ENCODE measurements at places on chromosomes 6 and 20. TPM values are rescaled to one million over a fixed set of nuclear protein-coding genes. Genes with fewer than 3 reads are reported as not detected.

- no peaks in the 10 kb centered on the region for H3K4me1 ChIP-seq
- H3K4me3 ChIP-seq = no peak overlapping the region
- DNase-seq = no peak
- H3K36me3 ChIP-seq = no peaks in the 10 kb centered on the region
These were observed 9.0 kb upstream of the MLIP start for GRCh38 chr6:54102238-54102637.

GRCh38 chr6:126537061-126537816 lies 197.3 kb downstream of the CENPW start:
- no peaks in the 10 kb centered on the region for H3K4me1 ChIP-seq
- no peaks in the 10 kb centered on the region for H3K36me3 ChIP-seq
- no peak overlapping the region for H3K4me3 ChIP-seq
- H3K27ac ChIP-seq = no peak overlapping the region
- H3K27me3 ChIP-seq = no peaks in the 10 kb centered on the region

Gene DEFB114
- total RNA-seq = not detected

Gene COL11A2
- total RNA-seq = 0.69 TPM

GRCh38 chr6:170178561-170179477 lies 112.1 kb downstream of the DLL1 start:
- no peaks in the 10 kb centered on the region for H3K4me1 ChIP-seq
- no peak overlapping the region for H3K27ac ChIP-seq
- H3K36me3 ChIP-seq = no peaks in the 10 kb centered on the region
- no peak overlapping the region for H3K4me3 ChIP-seq
- peaks cover 1% of the 10 kb centered on the region for H3K27me3 ChIP-seq
- no peak for DNase-seq

GRCh38 chr20:44448753-44449546 lies 26.7 kb upstream of the TTPAL start:
- no peaks in the 10 kb centered on the region for H3K27me3 ChIP-seq
- no peaks in the 10 kb centered on the region for H3K36me3 ChIP-seq
- H3K4me3 ChIP-seq = no peak overlapping the region
- no peak overlapping the region for H3K27ac ChIP-seq
- peak; percentile 17 for DNase-seq

GRCh38 chr20:48003021-48003420 lies 217.7 kb upstream of the SULF2 start:
- H3K27ac ChIP-seq = no peak overlapping the region
- peaks cover 30% of the 10 kb centered on the region for H3K27me3 ChIP-seq
- H3K4me1 ChIP-seq = no peaks in the 10 kb centered on the region
- H3K36me3 ChIP-seq = no peaks in the 10 kb centered on the region

- no peaks in the 10 kb centered on the region for H3K27me3 ChIP-seq
- peaks cover 3% of the 10 kb centered on the region for H3K4me1 ChIP-seq
- H3K36me3 ChIP-seq = no peaks in the 10 kb centered on the region
- H3K4me3 ChIP-seq = no peak overlapping the region
These were observed 88.0 kb downstream of the MRPL14 start for GRCh38 chr6:44039191-44039719.

GRCh38 chr6:81331526-81331925 lies 421.0 kb downstream of the TENT5A start:
- no peaks in the 10 kb centered on the region for H3K36me3 ChIP-seq
- no peak overlapping the region for H3K27ac ChIP-seq
- no peaks in the 10 kb centered on the region for H3K4me1 ChIP-seq
- H3K4me3 ChIP-seq = no peak overlapping the region
- H3K27me3 ChIP-seq = no peaks in the 10 kb centered on the region
- DNase-seq = no peak

- H3K4me1 ChIP-seq = peaks cover 34% of the 10 kb centered on the region
- peak overlapping the region; percentile 13 for H3K4me3 ChIP-seq
- H3K27me3 ChIP-seq = no peaks in the 10 kb centered on the region
- peak; percentile 65 for DNase-seq
These were observed 30.0 kb upstream of the AKIRIN2 start for GRCh38 chr6:87731818-87732661.

- no peaks in the 10 kb centered on the region for H3K4me1 ChIP-seq
- H3K27ac ChIP-seq = no peak overlapping the region
- H3K4me3 ChIP-seq = no peak overlapping the region
- DNase-seq = no peak
- peaks cover 50% of the 10 kb centered on the region for H3K36me3 ChIP-seq
These were observed 39.4 kb downstream of the TBC1D7 start for GRCh38 chr6:13288969-13289391.

DNA sequence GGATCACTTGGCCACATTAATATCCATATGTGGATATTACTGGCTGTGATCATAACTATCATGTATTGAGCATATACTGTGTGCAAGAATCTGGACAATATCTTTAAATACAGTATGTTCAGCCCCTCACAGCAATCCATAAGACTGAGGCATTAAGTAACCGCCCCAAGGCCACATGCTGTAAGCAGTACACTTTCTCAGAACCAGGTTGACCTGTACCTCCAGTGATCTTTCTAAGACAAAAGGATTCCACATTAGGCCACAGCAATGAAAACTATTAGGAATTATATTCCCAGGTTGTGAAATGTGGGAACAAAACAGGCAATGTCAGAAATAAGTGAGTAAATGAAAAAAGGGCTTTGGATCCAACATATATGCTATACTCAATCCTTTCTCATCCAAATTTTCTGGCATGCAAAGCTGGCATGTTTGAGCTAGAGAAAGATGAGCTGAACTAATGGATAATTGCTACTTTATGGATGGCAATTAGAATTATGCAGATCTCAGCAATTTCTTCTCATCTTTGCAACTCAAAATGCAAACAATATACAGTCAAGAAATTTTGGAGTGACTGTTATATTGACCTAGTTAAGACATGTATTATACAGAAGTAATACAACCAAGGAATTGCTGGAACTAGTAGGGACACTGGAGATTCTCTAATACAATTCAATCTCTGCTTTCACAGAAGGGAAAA lies 86.9 kb downstream of the KIF6 start:
- no peak for DNase-seq
- H3K27me3 ChIP-seq = peaks cover 9% of the 10 kb centered on the region
- no peaks in the 10 kb centered on the region for H3K4me1 ChIP-seq
- H3K4me3 ChIP-seq = no peak overlapping the region
- H3K27ac ChIP-seq = no peak overlapping the region

Gene HLA-DQA2
- not detected for total RNA-seq

GRCh38 chr20:24617080-24617432 lies 147.6 kb downstream of the SYNDIG1 start:
- H3K4me1 ChIP-seq = no peaks in the 10 kb centered on the region
- no peak for DNase-seq
- H3K27me3 ChIP-seq = no peaks in the 10 kb centered on the region
- no peaks in the 10 kb centered on the region for H3K36me3 ChIP-seq
- H3K27ac ChIP-seq = no peak overlapping the region

Gene DNPH1
- total RNA-seq = 57.9 TPM

- no peak overlapping the region for H3K27ac ChIP-seq
- no peaks in the 10 kb centered on the region for H3K27me3 ChIP-seq
- DNase-seq = no peak
- H3K36me3 ChIP-seq = no peaks in the 10 kb centered on the region
These were observed 4.7 kb downstream of the PTK6 start for GRCh38 chr20:63532449-63532971.

GRCh38 chr6:69427882-69428281 lies 368.9 kb downstream of the LMBRD1 start:
- H3K4me3 ChIP-seq = no peak overlapping the region
- no peaks in the 10 kb centered on the region for H3K4me1 ChIP-seq
- no peaks in the 10 kb centered on the region for H3K36me3 ChIP-seq
- H3K27me3 ChIP-seq = no peaks in the 10 kb centered on the region
- no peak for DNase-seq

Gene PAK1IP1
- total RNA-seq = 28.2 TPM

Gene MUC21
- not detected for total RNA-seq

GRCh38 chr20:61850457-61850856 lies 215.2 kb downstream of the TAF4 start:
- no peak overlapping the region for H3K4me3 ChIP-seq
- no peaks in the 10 kb centered on the region for H3K36me3 ChIP-seq
- H3K4me1 ChIP-seq = no peaks in the 10 kb centered on the region
- no peaks in the 10 kb centered on the region for H3K27me3 ChIP-seq

GRCh38 chr20:17536944-17537444 lies 5.8 kb upstream of the BFSP1 start:
- peak overlapping the region; percentile 28 for H3K27ac ChIP-seq
- H3K36me3 ChIP-seq = no peaks in the 10 kb centered on the region
- H3K4me1 ChIP-seq = peaks cover 16% of the 10 kb centered on the region
- H3K27me3 ChIP-seq = peaks cover 9% of the 10 kb centered on the region
- peak; percentile 78 for DNase-seq

- H3K36me3 ChIP-seq = peaks cover 73% of the 10 kb centered on the region
- no peak for DNase-seq
- H3K27ac ChIP-seq = peak overlapping the region; percentile 60
These were observed 61.2 kb upstream of the SUPT3H start for GRCh38 chr6:45438849-45439406.

- no peak for DNase-seq
- peaks cover 3% of the 10 kb centered on the region for H3K27me3 ChIP-seq
- H3K36me3 ChIP-seq = no peaks in the 10 kb centered on the region
- H3K4me3 ChIP-seq = no peak overlapping the region
- H3K27ac ChIP-seq = no peak overlapping the region
- no peaks in the 10 kb centered on the region for H3K4me1 ChIP-seq
These were observed 61.8 kb downstream of the BANF2 start for GRCh38 chr20:17761604-17762003.

Gene NRN1
- total RNA-seq = 1.3 TPM

Gene ZSCAN23
- 1.1 TPM for total RNA-seq

- H3K36me3 ChIP-seq = no peaks in the 10 kb centered on the region
- no peak overlapping the region for H3K4me3 ChIP-seq
- no peak for DNase-seq
- H3K27ac ChIP-seq = no peak overlapping the region
- no peaks in the 10 kb centered on the region for H3K27me3 ChIP-seq
- no peaks in the 10 kb centered on the region for H3K4me1 ChIP-seq
These were observed 142.7 kb upstream of the SLC35B3 start for GRCh38 chr6:8578006-8578405.

DNA sequence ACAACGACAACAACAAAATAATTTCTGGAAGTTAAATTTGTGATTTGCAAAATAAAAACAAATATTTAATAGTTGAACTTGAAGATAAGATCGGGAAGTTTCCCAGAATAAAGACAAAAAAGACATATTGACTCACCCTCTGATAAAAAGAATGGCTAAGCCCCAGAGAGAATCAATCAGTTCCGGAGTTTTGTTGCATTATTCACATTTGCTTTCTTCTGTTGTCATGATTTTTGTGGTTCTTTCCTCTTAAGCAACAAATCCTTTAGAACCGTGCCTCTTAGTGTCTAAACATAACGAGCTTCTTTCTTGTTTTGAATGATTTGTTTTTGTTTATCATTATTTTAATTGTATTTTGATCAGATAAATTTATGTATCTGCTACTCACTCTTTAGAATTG lies 337.7 kb upstream of the PRND start:
- no peaks in the 10 kb centered on the region for H3K4me1 ChIP-seq
- no peaks in the 10 kb centered on the region for H3K36me3 ChIP-seq
- H3K27me3 ChIP-seq = peaks cover 37% of the 10 kb centered on the region
- H3K4me3 ChIP-seq = no peak overlapping the region
- DNase-seq = no peak
- no peak overlapping the region for H3K27ac ChIP-seq

DNA sequence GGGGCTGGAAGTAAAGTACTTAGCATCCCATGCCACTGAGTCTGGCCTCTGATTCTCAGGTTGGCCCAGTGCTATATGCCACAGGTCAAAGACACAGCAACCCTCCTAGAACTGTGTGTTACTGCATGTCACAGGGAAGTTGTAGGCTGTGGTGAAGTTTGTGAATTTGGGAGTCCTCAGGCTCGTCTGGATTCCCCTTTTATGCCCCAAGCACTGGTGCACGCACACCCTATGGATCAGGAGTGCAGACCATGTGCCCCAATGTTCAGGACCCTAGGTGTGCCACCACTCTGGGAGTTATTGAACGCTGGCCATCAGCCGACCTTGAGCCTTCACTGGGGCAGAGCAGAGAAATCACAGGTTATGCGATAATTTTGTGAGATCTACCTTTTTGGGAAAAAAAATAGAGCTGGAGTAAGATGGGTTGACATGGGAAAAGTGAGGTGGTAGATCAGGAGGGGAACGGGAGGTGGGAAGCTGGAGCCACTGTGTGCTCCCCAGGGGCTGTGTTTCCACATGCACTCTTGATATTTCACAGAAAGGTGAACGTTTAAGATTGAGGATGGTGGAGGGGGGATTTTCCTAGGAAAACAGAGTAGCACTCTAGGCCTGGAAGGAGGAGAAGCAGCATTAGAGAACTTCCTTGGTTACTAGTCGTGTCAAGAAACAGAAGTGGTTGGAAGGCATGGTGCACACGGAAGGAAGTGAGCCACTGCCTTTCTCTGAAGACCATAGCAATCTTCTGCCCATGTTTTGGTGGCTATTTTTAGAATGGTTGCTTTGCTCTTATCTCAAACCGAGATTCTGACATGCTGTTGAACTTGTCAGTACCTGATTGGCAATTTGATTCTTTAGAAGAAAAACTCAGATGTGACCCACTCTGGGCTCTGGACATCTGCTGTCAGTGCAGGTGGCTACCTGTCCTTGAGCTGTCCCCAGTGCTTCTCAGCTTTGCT lies 44.1 kb downstream of the DUSP22 start:
- peaks cover 35% of the 10 kb centered on the region for H3K4me1 ChIP-seq
- H3K4me3 ChIP-seq = no peak overlapping the region
- no peaks in the 10 kb centered on the region for H3K27me3 ChIP-seq

GRCh38 chr6:2947445-2947844 lies 23.9 kb downstream of the SERPINB6 start:
- peaks cover 9% of the 10 kb centered on the region for H3K36me3 ChIP-seq
- H3K27me3 ChIP-seq = peaks cover 1% of the 10 kb centered on the region
- no peak overlapping the region for H3K27ac ChIP-seq
- peaks cover 16% of the 10 kb centered on the region for H3K4me1 ChIP-seq
- no peak for DNase-seq

DNA sequence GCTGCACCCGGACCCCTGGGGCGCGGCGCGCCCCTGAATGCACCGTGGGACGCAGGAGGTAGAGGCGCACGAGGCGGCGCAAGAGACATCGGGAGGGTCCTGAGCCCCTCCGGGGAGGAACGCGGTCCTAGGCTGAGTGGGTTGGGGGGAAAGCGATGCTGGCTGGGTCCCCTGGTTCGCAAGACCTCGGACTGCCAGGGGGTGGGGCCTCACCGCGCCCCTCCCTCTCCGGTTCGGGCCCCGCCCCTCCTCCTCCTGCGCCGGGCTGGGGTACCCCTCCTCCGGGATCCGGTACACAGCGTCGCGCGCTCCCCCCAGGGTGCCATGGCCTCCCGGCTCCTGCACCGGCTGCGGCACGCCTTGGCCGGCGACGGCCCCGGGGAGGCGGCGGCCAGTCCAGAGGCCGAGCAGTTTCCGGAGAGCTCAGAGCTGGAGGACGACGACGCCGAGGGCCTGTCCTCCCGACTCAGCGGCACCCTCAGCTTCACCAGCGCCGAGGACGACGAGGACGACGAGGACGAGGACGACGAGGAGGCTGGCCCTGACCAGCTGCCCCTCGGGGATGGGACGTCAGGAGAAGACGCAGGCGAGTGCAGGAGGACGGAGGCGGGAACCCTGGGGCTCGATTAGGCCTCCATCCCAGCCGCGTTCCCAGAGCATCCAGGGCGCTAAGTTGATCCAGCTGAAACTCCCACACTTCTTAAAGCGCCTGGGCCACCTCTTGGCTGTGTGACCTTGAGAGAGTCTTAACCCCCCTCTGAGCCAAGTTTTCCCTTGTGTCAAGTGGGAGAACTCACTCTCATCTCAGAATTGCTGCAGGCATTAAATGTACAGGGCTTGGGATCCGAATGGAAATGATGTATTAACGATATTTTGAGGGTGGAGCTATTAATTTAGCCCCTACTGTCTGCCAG lies 541 bp downstream of the SNX21 start:
- no peaks in the 10 kb centered on the region for H3K36me3 ChIP-seq
- no peaks in the 10 kb centered on the region for H3K27me3 ChIP-seq
- peak; percentile 60 for DNase-seq
- H3K27ac ChIP-seq = no peak overlapping the region
- peak overlapping the region; percentile 49 for H3K4me3 ChIP-seq

Data from activated CD4-positive, alpha-beta memory T cell treated with anti-CD3 and anti-CD28 coated beads for 36 hours (primary cell).